ENCODE measurements at places on chromosomes 5 and 9.

- DNase-seq, result no peak
Observed at GRCh38 chr5:26519245-26519644, 519.1 kb downstream of the CDH9 start.

DNA sequence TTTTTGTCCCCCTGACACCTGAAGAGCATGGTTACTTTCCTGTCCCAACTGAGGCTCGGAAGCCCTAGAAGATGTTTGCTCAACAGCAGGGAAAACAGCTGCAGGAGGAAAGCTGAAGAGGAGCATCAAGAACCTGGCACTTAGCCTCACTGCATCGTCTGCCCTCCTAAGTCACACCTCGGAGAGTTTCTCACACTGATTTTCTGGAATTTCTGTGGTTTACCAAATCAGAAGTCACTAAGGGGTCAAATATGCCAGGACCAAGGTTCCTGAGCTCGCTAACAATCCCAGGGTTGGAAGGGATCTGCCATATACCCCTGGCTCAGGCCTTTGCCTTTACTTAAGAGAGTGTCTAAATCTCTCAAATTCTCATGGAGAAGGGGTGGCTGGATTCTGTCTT, 5.3 kb downstream of the IL12B start:
- DNase-seq, result no peak

GRCh38 chr5:132771503-132771998, 5.5 kb downstream of the SEPTIN8 start:
- DNase-seq, result no peak

- no peak for DNase-seq
Observed at GRCh38 chr9:77811832-77812231, 163.7 kb upstream of the GNA14 start.

All from DND-41 (cell line).